ENCODE measurements at places on chromosomes 5 and 9.

DNA sequence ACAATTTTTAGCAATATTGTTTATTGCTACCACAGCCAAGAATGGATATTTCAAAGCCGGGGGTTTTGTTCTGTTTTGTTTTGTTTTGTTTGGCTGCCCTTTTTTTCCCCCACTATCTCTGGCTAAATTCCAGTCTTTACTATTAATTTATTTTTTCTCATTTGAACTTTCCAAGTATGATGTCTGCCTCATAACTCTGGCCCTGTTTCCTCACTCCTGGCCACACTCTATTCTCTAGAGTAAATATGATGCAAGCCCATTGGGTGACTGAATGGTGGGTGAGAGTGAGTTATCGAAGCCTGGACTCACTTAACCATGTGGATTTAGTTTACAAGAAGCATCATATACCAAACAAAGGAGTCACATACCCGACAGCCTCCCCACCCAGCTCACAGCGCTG, 41.9 kb downstream of the WDR36 start:
- DNase-seq = peak; percentile 85

DNA sequence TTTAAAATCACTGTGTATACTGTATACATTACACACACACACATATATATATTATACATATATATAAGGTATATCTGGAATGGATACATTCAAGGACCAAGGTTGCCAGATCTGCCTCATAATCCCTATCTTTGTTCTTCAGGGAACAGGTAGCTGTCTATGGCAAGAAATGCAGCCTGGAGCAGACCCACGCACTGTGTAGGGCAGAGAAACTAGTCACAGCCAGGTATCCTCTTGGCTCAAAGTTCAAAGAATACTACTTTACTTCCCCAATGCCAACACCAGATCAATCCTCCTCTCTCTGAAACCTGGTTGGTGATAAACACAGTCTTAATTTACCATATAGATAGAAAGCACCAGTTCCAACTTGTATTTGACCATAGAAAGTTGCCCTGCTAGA, 313.6 kb downstream of the PRELID2 start:
- DNase-seq = no peak

- no peak for DNase-seq
Observed at GRCh38 chr5:97550164-97550563, 367.1 kb upstream of the RIOK2 start.

DNA sequence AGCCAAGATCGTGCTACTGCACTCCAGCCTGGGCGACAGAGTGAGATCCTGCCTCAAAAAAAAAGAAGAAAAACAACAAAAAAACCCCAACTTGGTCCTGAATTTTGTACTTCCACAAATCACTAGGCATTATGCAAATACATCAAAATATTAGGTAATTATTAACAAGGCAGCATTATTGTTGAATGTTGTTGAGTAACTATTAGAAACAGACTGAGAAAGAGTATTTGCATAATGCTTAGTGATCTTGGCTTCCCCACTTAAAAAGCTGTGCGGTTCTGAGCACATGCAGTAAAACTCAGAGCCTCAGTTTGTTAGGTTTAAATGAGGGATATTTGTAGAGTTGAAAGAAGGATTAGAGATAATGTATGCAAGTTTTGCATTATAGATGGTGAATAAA, 64.2 kb downstream of the SCAMP1 start:
- DNase-seq = no peak

DNA sequence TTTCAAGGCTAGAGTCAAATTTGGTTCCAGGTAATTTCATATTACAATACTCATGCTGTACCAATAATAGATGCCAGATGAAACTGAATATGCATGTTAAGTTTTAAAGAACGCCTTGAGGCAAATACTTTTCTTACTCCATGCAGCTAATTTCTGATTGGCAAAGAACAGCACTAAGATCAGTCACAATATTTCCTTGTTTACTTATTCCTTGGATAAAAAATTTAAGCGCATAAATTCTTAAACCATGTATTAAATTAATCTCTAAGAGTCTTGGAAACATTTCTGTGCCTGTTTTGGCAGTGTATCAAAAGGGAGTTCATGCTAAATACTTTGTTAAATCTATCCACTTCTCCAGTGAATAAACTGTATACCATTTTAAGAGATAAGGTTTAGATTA, 173.5 kb downstream of the SLC12A2 start:
- DNase-seq = no peak

DNA sequence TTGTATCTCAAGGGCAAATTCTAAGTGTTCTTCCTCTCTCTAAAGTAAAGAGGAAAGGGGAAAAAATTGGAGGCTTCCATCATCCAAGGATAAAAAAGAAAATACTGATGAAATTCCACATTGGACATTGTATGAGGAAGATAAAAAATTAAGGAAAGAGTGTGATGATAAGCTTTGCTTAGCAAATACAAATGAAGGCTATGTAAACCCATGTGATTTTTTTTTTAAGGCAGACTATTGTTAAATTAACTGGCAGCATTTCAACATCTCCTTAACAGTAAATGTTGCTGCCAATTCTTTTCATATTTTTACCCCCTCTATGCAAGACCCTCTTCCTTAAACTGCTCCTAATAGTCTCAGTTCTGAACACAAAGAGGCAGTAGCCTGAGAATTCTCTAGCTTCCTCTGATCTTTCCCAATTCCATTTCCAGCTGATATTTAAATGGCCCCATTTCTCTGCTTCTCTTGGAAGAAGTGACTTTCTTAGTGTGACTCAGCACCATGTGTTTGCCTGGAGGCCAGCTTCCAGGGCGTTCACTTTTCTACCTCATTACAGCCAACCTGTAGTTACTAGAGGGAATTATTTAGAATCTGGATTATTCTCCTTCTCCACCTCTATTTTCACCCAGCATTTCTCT, 159.7 kb downstream of the TLE1 start:
- DNase-seq = no peak

GRCh38 chr5:22852807-22853660, at the start of gene CDH12:
Gene CDH12, minus strand, starts transcription at chr5:22853344.
- no peak for DNase-seq

DNA sequence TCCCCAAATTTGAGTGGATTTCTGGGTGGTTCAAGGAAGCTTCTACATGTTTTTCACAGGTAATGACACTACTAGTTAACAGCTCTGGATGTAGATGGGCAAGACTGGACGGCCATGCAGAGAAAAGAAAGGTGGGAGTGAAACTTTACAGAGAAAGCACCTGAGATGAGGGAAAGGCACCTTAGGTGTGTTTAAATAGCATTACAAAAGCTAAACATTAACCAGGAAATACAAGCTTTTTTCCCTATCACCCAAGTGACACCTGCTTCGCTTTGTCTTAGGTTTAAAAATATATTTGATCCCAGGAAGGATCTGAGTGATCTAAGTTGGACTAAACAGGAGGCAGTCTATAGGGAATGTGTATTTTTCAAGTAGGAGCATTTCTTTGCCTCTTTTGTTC, 8.3 kb downstream of the C9orf152 start:
- no peak for DNase-seq
